ENCODE measurements at places on chromosomes 4 and X.

DNA sequence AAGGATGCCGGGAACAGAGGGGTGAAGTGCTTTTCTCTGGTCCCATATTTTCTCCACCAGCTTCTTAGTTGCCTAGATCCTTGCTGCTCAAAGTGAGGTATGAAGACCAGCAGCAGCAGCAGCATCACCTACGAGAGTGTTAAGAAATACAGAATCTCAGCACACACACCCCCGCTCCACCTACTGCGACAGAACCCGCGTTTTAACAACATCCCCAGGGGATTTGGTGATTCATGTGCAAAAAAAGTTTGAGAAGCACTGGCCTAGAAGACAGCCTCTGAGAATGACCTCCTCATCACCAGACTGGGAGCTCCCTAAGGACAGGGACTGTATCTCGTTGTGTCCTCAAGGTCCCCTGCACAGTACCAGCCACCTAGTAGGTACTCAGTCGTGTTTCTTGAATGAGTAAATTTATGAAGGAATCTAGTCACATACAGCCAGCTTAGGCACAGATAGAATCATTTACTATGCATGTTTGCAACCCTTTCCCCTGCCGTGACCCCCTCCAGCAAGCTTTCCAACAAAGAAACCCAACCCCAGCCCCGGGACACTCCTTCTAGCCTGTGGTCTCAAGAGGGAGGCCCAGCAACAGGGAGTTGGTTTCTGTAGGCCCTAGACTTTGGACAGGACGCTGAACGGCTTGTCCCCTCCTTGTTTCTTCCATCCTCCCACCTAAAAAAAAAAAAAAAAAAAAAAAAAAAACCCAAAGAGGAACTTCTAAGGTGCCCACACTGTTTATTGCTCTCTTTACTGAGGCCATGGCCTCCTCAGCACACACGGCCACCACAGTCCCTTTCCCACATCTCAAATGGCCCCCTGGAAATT, 21.5 kb downstream of the RTL5 start:
- no peak for DNase-seq

DNA sequence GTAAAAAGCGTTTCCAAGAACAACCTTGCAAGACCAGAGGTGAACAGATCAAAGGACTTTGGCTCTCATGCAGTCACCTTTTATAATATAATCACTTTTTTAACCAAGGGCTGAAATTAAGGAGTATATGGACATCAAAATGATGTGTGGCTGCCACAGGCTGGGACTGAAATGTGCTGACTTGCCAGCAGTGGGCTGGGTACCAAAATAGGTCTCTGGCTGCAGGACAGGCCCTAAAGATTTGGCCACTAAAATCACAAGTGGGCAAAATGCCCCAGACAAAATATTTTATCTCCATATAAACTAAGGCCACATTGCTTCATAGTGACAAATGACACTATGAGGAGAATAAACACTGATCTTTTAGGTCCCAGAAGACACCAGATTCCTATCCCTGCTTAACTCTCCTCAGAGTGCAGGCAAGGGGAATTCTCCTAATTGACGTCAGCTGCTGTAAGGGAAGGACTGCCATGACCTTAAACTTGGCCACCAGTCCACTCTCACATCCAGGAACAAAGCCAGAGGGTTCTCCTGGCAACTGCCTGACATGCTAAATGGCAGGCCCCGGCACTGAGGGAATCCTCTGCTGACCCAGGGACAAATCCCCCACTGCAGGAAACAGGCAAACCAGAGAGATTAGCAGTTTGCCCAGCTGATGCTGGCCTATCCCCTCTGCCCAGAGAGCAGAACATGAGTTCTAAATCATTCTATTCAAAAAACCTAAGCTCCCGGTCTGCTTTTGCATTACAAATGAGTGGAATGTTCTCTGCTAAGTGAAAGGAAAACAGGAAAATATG, 155.8 kb downstream of the PPP3CA start:
- peak; percentile 88 for DNase-seq

- DNase-seq = no peak
Observed at GRCh38 chr4:32631831-32632230, 1911.7 kb downstream of the PCDH7 start.

DNA sequence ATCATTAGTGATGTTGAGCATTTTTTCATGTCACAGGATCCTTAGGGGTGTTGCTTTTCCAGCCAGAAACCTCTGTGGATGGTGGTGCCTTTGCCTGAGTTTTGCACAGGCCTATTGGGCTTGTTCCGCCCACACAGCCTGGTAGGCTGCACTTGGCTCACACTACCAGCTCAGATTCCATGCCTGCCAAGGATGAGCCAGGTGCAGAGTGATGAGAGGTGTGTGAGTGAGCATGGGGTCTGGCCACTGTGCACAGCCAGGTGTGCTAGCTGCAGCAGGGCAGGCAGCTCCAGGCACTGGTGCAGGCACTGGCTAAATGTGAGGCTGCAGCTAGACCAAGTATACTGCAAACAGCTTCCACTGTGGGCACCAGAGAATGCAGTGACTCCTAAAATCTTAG, 341.6 kb downstream of the FSTL5 start:
- DNase-seq = no peak

DNA sequence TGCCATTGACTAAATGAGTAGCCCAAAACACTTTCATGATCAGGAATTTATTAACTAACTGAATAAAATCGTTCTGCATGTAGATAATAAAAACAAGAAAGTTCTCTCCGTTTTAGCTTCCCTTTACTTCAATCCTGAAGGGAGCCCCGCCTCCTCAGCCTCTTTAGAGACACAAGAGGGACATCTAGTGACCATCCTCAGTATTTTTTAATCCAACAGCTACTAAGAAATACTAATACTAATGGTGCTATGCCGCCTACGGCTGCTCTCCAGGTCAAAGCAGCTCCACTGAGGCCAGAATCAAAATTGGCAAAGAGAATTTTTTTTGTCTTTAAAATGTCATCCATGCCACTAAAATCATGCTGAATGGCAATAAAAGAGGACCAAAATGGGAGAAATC, 3.2 kb upstream of the PCDH19 start:
- peak; percentile 62 for DNase-seq

Data from right atrium auricular region (tissue), 2 donors.